Stimulated activated CD8-positive, alpha-beta memory T cell treated with anti-CD3 and anti-CD28 coated beads, Interleukin-4, amount 100 ng/mL, for 1 hour (primary cell): ENCODE measurements at places on chromosomes 11 and 22.

DNA sequence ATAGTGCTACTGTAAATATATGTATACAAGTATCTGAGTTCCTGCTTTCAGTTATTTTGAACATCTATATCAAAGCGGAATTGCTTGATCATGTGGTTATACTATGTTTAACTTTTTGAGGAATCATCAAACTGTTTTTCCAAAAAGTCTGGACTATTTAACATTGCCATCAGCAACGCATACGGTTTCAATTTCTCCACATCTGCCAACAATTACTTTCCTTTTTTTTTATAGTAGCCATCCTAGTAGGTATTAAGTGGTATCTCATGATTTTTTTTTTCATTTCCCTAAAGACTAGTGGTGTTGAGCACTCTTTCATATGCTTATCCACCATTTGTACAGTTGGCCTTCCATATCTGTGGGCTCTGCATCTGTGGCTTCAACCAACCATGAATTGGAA, 1.3 kb upstream of the UBE4A start:
- DNase-seq, result no peak

GRCh38 chr22:28710576-28711191, 30.9 kb downstream of the CHEK2 start:
- no peak for DNase-seq

- no peak for DNase-seq
Observed at GRCh38 chr11:44377914-44378321, 68.0 kb upstream of the ALX4 start.

DNA sequence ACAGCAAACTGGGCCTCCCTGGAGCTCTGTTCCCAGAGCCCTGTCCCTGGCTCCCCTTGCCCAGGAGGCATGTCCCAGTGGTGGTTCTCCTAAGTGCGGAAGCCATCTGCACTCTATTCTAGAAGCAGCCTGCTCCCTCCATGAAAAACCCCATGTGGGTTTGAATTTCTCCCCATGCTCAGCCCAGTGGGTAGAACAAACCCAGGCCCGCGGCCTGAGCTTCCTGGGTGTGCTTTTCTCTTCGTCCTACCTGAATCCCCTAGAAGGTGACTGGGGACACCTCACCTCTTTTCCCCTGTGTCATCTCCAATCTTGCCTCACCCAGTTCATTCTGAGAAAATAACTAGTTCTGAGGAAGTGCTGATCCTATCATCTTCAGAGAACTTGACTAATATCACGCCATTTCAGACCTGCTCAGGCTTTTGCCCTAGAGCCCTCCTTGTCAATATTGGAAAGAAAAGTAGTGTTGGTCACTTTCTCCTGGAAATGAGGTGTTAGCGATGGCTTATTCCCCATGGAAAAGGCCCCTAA, 15.9 kb downstream of the IL10RA start:
- no peak for DNase-seq

DNA sequence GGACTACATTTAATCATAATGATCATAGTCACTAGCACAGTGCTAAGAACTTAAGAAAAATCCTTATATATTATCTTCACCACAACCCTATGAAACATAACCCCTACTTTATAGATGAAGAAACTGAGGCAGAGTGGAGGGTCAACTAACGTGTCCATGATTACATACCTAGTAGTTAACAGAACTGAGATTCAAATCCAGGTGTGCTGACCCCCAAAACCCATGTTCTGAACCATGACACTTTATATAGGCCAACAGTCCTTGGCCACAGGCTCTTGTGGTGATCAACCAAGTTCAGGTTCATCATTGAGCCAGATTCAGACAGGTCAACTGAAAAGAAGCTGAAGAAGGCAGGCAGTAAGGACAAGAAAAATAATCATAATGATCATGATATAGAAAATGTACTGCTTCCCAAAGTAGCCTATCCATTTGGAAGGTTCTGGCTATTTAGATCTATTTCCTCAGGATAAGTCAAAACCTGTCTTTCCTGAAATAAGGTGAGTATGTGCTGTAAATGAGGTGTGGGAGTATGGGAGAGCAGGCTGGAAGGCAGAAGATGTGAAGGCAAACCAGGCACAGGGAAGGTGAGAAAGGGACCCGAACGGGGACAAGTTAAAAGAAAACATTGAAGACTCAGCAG, 39.7 kb downstream of the MAPK1 start:
- no peak for DNase-seq

DNA sequence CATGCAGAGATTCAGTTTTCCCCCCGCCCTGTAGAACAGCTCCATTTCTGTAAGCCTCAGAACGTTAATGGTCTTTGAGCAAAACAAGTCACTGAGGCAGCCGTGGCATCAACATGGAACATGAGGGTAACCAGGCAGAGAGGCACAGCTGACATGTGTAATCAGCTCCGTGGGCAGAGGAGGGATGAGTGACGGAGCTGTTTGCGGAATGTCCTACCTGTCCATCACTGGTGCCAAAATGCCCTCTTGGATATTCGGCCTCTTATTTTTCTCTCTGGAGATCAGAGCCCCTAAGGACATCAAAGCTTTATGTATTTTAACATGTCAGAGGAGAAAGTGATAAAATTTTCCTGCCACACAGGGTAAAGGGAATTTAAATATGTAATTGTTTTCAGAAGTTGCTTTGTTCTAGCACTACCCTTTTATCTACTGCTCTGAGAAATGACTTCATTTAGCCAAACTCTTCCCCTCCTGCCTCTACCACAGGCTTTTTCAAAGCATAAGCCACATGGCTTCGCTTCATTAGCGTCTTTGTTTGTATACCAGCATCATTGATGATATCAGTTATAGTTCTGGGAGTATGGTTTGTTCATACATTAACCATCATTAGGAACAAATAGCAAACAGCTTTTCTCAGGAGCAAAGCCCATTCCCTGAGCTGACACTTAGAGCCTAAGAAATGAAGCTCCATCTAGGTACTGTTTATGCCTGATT, 32.9 kb downstream of the C11orf71 start:
- no peak for DNase-seq

DNA sequence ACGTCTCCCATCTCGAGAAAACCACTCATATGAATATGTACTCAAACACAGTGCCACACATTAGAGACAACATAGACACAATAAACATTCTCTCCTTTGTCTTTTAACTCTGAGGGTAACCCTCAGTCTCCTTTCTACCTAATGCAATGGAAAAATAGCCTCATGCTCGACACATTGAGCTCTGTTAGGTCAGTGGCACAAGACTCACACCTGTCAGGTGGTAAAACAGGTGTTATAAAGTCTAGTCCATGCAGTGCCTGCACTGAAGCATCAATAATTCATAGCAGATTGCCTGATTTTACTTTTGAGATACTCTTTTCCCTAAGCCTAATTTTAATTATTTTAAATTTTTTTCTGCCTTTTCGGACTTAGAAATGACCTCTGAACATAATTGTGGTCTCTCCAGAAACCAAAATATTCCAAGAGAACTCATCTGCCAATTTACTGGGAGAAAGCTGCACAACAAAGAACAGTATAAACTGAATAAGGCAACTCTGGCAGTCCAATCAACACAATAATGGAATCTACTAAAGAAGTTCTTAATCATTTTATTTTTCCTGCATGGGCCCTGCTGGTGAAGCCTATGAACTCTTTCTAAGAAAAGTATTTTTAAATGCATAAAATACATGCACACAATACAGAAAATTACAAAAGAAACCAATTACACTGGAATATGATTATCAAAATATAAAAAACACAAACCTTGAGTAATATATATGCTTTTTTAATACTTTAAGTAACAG, 9.9 kb downstream of the RDX start:
- no peak for DNase-seq

DNA sequence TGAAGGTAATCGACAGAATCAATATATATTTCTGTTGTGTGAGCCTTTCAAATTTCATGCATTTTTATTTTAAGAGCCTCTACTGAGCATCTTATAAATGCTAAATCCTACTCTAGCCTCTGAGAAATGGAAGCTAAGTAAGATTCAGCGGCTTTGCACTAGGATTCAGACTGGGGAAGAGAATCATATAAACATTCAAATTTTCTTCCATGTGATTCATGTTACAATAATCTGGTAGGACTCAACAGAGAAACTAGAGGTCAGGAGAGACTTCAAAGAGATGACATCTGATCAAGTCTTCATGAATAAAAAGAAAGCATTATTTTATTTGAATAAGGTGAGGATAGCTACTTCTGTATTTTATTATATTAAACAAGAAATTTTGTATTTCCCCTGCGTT, 538.9 kb downstream of the DLG2 start:
- no peak for DNase-seq

- no peak for DNase-seq
Observed at GRCh38 chr22:36162127-36163034, 1.8 kb upstream of the APOL3 start.

DNA sequence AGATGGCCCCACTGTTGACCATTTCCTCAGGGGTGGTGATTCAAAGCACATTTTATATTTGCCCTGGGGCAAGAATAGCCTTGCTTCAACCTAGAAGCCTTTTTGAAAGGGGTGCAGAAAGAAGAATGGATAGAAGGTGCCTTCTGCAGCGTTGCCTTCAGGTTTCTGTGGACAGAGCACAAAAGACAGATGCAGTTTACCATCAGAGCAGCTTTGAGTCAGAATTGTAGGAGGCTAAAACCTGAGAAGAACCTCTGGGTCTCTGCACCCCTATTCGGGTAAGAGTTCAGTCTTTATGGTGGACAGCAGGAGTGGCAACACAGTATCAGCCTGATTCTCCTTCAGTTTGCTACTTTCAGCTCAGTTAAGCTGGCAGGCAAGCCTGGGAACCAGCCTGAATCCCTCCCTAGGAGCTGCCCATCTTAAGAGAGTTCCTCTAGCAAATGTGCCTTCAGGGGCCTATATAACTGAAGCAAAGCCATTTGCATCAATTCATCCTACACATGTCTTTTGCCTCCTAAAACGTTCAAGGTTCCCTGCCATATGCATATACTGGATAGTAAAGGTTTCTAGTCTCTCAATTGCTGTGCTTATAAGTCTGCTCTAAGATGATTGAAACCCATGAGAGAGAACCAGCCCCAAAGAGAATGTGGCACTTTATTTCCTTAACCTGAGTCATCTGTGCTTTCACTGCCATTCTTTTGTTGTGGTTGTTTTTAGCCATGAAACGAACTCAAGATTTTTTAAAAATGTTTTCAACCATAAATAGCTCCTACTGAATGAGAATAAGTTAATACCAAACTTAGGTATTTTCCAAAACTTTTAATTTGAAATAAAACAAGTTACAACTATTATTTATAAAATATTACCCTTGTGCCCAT, 123.0 kb downstream of the TRIM44 start:
- DNase-seq, result no peak

GRCh38 chr11:44596525-44597276, 31.2 kb downstream of the CD82 start:
- DNase-seq, result no peak

DNA sequence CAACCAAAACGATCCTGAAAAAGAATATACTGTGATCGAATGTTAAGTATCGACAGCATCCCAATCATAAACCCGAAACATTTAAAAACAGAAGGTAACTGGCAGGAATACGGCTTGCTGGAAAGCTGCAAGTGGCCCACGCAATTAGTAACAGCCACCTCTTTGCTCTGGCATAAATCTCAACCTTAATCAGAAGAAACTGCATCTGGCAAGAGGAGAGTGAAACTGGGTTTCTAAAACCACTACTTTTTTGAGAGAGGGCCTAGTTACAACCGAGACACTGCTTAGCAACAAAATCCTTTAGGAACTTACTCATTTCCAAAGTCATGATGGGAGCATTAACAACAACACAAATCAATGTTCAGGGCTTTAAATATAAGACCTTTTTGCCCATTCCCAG, 7.9 kb downstream of the NCAPD3 start:
- DNase-seq, result no peak

DNA sequence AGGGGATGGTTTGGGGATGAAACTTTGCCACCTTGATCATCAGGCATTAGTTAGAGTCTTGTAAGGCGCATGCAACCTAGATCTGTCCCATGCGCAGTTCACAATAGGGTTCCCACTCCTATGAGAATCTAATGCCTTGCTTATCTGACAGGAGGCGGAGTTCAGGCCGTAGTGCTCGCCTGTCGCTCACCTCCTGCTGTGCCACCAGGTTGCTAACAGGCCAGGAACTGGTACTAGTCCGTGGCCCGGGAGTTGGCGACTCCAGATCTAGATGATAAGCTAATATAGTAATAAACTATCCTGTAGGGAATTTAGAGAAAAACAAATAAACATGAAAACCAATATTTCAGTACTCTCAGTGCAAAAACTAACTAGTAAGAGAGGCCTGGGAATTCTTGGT, 155.4 kb upstream of the ANO5 start:
- DNase-seq, result no peak

DNA sequence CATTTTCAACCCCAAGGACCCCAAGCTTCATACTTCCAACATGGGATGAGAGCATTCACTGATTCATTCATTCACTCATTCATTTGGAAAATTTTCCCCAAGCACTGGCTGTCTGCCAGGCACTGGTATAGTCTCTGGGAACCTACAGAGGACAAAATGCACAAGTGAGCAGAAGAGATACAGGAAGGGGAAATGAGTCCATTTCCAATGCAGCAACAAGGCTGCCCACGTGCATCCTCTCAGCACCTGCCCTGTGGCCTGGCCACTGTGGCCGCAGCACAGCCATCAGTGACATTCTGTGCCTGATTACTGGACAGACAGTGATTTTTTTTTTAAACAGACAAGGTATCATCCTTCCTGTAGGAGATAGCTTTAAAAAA, 96.0 kb upstream of the PITPNB start:
- DNase-seq, result no peak

DNA sequence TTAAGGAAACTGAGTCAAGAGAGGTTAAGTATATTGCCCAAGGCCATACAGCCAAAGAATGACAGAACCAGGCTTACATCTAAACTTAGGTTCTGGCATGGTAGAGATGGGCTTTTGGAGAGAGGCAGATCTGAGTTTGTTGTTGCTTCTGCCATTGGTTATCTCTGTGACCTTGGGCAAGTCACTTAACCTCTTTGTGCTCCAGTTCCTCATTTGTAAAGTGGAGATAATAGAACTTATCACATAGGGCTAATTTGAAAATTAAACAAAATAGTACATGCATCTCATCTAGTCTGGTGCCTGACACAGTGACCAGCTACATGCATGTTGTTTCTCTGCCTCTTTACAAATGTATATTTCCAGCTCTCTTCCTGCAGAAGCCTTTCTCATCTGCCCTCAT, 47.0 kb upstream of the PLET1 start:
- DNase-seq, result no peak

DNA sequence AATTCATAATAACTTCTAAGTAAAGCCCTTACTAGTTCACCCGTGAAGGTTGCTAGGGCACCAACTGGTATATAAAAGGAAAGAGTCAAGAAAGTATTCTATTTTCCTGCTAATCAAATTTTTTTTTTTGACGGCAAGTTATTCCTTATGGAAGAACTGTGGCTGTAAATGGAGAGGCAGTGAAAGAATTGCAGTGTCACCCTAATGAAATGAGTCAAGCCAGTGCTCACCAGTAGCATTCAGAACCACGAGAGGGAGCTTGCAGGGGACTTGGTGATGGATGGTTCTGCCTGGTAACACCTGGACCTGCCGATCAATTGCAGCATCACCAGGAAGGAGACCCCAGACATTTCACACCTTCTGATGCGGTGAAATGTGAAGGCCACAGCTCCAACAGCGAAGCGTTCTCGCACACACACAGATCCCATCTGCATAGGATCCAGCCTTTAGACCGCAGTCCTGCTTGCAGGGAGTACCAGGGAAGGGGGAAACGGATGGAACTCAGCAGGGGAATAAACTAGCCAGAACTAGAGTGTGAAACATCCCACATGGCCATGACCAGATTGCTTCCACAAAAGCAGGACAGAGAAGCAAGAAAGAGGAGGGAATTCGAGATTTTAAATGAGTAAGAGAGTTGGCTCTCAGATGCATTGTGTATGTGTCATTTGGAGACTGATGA, 326.2 kb downstream of the TBC1D22A start:
- no peak for DNase-seq

- DNase-seq, result no peak
Observed at GRCh38 chr11:119839476-119840133, 110.6 kb upstream of the NECTIN1 start.

- no peak for DNase-seq
Observed at GRCh38 chr11:116394022-116394421, 378.8 kb downstream of the BUD13 start.
